ENCODE measurements at places on chromosomes 1 and 21. TPM values are rescaled to one million over a fixed set of nuclear protein-coding genes. Genes with fewer than 3 reads are reported as not detected.

DIP2A gene
- total RNA-seq = 27.7 TPM

GRCh38 chr1:210132582-210132981, 100.0 kb upstream of the SERTAD4 start:
- peak; percentile 9 for DNase-seq

- DNase-seq = no peak
Observed at GRCh38 chr1:111110197-111110899, 29.5 kb downstream of the DRAM2 start.

DNA sequence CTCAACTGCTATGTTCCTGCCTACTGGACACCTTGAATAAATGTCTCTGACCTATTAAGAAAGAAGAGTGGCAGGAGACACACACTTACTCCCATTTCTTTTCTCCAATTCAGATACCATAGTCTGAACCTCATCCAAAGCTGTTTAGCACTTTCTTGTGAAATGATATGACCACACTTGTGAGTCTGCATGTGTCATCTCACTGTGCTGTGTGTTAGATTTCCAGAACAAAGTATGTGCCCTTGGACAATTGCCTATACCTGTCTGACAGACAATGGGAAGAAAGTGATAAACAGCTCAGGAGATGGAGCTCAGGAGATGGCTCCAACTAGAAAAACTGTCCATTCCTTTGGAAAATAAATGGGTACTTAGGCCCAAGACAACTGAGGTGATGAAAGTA, 48.4 kb downstream of the USP48 start:
- no peak for DNase-seq

- no peak for DNase-seq
Observed at GRCh38 chr1:230713915-230714764, at the start of gene AGT. TSS of gene AGT (minus strand) at chr1:230714122. CDS start at chr1:230710823, 3,299 bp downstream.

DNA sequence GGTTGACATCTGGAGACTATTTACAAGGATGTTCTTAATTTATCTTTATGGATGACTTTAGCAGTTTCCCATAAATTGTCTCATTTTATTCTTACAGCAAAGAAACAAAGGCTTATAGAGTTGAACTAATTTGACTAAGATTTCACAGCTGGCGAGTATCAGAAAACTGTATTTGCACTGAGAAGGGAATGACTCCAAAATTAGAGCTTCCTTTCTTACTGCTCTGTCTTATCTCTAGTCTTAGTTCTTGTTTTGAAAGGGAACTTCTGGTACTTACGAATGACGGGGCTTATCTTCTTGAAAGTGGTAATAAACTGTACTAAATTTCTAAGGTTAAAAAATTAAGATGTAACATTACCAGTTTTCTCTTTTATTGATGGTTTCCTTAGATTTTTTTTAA, 13.6 kb downstream of the CNST start:
- DNase-seq = no peak

Measured in activated CD4-positive, alpha-beta T cell treated with anti-CD3 and anti-CD28 coated beads for 36 hours (primary cell).